IPS DF 6.9 (cell line): ENCODE measurements at places on chromosomes 5 and 9.

DNA sequence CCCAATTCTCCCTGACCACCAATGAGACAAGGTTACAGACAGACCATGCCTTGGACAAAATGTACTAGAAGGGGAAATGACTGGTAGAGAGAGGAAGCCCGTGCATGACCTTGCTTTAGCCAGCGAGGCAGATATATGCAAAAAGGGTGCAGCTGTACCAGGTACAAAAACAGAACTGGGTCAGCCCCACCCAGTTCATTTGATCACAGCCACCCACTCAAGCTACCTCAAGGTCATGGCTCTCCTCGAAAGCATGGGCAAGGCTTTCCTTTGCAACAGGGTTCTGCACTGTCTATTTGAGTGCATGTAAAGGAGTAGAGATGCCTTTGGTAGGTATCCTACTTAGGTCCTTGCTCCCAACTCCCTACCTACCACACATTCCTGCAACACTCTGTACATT is 33.3 kb downstream of the TLE1 start:
- DNase-seq = no peak

- DNase-seq = no peak
Observed at GRCh38 chr5:150946351-150946905, 41.6 kb upstream of the ZNF300 start.

- DNase-seq = no peak
Observed at GRCh38 chr9:105291422-105291859, 47.0 kb downstream of the SLC44A1 start.

- no peak for DNase-seq
Observed at GRCh38 chr9:129612815-129613519, 7.9 kb downstream of the C9orf50 start.

DNA sequence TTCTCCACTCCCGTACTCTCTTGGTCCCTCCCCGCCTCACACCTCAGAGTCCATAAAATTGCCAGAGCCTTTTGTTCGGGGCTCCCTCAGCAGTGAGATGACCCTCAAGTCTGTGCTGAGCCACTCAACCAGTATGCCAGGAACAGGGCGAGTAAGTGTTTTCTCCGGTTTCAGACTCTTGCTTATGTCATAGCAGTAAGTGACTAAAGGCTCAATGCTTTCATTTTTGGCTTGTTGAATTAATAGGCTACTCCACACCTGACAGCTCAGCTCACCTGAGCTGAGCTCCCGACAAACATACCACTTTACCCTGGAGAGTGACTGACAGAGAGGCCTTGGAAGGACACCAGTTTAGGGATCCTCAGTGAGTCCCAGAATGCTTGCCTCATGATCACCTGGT is 30.5 kb downstream of the PCSK1 start:
- DNase-seq = no peak

- DNase-seq = no peak
Observed at GRCh38 chr9:93436218-93436617, 15.3 kb upstream of the FAM120A start.

DNA sequence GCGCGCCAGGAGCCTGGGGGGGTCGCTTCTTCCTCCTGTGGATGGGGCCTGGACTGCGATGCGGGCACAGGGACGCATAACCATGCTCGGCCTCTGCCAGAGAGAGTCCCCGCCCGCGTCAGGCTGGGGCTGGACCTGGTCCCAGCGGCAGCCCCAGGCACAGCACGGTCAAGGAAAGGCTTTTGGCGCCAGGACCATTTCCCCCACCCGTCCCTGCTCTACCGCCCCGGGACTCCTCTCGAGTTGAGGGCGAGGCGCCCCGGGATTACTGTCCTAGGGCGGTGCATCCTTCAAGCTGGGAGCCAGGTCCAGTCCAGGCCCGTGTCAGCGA is 341 bp downstream of the MXD3 start:
- DNase-seq = no peak

DNA sequence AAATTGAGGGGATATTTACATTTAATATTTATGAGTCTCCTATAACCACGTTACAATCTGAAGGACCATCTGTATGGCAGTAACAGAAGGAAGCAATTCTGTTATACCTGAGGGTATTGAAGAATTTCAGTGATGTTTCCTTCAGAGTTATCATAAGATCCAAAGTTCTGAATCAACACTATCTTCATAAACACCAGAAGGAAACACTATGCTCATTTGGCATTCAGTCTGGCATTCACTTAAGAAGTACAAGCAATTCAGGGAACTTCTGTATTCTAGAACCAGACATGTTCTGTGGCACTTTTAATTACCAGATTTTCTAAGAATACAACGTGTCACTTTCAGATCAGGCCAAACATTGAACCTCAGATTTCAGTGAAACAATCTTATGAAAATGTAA is 9.6 kb downstream of the DAB2 start:
- no peak for DNase-seq

GRCh38 chr9:35350212-35350611 is 139.7 kb upstream of the RUSC2 start:
- no peak for DNase-seq

- no peak for DNase-seq
Observed at GRCh38 chr5:157550663-157551062, 24.9 kb downstream of the ADAM19 start.

DNA sequence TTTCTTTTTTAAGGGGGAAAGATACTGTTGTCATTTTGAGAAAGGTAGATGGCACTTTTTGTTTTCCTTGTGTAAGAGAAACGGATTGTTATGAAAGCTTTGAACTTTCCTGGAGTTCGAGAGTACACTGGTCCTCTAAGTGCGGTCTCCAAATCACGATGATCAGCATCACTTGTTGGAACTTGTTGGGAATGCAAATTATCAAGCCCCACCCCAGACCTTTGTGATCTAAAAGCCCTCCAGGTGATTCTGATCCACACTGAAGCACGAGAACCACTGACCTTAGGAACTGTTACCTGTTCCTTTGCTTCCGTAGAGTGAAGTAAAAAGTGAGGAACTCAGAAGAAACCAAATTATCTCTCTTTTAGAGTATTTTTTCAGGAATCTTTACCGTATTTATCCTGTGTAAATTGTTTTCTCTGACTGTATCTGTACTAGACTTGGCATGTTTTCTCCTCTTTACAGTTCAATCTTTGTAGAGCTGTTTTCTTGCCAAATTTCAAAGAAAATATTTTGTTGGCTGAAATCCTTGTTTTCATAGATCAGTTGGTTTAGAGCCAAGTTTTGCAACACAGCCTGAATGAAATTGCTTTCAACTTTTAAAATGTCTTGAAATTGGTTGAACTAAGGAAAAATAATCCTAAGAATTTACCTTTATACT is 4.0 kb downstream of the MAT2B start:
- DNase-seq = no peak

- DNase-seq = no peak
Observed at GRCh38 chr5:67358186-67358585, 161.6 kb upstream of the CD180 start.

DNA sequence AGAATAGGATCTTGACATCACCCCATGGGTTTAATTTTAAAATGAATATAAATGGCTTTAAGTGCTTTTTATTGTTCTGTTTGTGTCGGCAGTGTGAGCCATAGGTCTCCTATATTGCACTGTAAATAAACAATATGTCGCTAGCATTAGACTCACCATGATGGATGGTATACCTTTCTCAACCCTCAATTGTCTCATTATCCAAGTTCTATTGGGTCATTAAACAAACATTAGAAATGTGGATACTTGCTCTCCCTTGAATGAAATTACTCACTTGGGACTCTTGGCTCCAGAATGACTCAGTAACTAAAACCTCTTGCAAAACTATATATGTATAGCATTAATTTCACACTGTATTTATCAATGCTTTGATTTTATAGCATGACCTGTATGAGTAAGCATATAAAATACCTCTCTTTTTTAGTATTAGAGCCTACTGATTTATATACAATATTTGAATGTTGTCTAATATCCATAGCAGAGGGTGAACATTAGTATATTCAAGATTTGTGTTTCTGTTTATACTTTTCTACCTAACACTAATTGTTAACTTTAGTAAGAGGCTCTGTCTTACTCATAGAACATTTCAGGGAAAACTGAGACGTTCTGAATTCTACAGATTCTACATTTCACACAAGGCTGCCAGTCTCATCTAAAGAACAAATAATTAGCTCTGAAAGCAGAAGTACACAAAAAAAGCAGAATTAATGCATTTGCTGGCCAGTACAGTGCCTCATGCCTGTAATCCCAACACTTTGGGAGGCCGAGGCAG is 303.8 kb upstream of the PRR16 start:
- DNase-seq = no peak

DNA sequence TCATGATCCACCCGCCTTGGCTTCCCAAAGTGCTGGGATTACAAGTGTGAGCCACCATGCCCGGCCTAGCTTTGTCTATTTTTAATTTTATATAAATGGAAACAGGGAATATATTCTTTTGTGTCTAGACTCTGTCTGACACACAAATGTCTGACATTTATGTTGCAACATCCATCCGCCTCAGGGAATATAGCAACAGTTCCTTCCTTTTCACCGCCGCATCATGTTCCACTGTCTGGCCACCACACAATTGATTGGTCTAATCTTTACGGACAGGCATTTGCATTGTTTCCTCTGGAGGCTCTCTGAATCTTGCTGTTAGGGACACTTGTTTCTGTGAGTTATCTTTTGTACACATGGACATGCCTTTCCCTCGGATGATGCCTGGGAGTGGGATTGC is 20.1 kb upstream of the TBC1D9B start:
- DNase-seq = no peak

- no peak for DNase-seq
Observed at GRCh38 chr5:175821790-175822211, 49.6 kb upstream of the CPLX2 start.

GRCh38 chr5:139633295-139634027 is 14.7 kb upstream of the CXXC5 start:
- DNase-seq = peak; percentile 76

DNA sequence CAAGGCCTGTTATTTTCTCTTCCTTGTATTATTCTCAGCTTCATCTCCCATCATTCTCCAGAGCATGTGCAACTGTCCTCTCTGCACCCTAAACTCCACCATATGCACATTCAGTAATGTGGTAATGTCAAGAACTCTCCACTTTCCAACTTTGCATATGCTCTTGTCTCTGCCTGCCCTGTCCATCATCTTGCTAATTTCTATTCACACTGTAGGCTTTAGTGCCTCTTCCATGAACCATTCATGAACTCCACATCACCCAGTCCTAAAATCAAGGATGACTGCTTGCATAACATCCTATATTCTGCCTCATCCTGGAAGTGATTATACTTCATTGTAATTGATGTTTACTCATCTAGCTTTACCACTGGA is 354.8 kb downstream of the PDE4D start:
- DNase-seq = no peak

- DNase-seq = no peak
Observed at GRCh38 chr9:78970375-78970774, 601.4 kb upstream of the TLE4 start.

DNA sequence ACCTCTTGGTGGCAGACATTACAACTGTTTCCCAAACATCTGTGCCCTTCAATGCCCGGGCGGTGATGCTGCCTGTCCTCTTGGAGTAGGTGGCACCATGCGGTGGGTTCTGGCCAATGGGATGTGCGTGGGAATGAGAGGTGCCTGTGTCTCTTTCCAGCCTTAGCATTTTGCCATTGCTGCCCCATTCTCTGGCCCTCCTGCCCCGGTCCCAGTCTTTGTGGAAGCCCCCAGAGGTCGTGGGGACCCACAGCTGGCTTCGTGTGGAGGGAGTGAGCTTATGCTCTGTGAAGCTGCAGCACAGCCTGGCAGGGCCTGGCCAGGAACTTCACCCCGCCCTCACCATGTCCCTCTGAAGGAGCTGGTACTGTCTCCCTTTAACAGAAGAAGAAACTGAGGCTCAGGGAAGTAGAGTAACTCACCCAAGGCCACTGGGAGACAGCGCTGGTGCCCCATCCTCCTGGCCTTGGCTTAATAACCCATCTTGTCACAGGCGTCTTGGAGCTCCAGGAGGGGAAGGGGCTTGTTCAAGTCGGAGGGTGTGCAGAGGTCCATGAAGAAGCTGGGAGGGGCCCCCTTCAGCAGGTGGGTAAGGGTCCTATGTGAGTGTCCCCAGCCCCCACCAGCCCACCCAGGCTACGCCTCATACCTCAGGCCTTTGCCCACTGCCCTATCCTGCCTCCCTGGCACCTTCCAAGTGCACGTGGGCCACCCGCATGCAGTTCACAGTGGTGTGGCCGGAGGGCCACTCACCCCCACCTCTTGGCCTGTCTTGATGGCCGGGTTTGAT is 173.6 kb downstream of the GAPVD1 start:
- no peak for DNase-seq

- DNase-seq = no peak
Observed at GRCh38 chr9:90062982-90063381, 458.2 kb downstream of the GADD45G start.

- no peak for DNase-seq
Observed at GRCh38 chr5:6243706-6244338, 134.5 kb downstream of the MED10 start.

GRCh38 chr9:123712399-123712798 is 217.5 kb downstream of the DENND1A start:
- DNase-seq = no peak
